ENCODE measurements at places on chromosomes 6 and 20.

GRCh38 chr6:55774286-55775028 is 100.9 kb downstream of the BMP5 start:
- DNase-seq: no peak

- DNase-seq: no peak
These were observed 103.8 kb downstream of the PKHD1 start for GRCh38 chr6:51983564-51983963.

DNA sequence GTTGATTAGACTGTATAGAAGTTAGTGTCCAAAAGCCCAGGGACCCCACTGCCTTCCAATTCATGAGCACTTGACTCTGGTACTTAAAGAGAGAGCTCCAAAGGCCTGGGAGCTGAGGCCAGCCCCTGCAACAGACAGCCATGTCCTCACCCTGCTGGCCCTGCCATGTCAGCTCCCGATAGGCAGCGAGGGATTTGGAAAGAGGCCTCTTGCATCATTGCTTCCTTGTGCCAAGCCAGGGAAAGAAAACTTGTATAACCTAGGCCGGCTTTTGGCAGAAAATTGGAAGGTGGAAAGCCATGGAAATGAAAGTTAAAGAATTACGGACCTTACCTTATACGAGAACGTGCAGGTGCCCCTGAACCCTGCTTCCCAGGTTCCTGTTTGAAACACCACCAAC is 8.4 kb upstream of the PCK1 start:
- no peak for DNase-seq

DNA sequence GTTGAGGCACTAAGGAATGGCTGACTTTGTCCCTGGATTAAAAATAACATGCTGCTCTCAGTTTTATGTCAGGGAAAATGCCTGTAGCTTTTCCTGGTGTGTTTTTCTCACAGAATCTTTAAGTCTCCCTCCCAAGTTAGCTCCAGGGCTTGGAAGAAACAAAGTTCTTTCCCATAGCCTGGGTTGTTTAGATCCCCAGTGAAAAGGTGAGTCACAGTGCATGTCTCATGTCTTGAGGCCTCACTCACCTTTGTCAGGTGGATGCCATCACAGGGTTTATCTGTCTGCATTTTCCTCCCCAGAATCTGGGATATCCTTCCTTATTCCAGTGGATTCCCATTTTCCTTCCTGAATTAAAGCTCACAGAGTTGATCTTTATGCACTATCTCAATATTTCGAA is 722.4 kb downstream of the GRIK2 start:
- no peak for DNase-seq

GRCh38 chr6:71228461-71229041 is 60.1 kb upstream of the OGFRL1 start:
- DNase-seq: no peak

DNA sequence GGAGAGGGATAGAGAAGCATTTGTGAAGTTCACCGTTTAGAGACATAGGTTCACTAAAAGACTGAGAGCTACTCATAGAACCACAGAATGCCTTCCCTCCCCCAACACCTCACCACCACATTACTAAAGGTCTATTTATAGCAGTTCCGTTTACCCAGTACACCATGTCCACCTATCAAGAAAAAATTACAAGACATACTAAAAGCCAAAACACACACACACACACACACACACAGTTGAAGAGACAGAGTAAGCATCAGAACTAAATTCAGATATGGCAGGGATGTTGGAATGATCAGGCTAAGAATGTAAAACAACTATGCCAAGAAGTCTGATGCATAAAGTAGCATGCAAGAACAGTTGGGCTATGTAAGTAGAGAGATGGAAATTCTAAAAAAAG is 52.3 kb downstream of the SLC22A3 start:
- no peak for DNase-seq

- no peak for DNase-seq
These were observed 57.9 kb downstream of the ADGRF5 start for GRCh38 chr6:46863791-46864190.

GRCh38 chr6:10759312-10759839 is 11.8 kb downstream of the TMEM14B start:
- DNase-seq: no peak

GRCh38 chr6:90859612-90860011 is 272.7 kb upstream of the MAP3K7 start:
- DNase-seq: no peak

DNA sequence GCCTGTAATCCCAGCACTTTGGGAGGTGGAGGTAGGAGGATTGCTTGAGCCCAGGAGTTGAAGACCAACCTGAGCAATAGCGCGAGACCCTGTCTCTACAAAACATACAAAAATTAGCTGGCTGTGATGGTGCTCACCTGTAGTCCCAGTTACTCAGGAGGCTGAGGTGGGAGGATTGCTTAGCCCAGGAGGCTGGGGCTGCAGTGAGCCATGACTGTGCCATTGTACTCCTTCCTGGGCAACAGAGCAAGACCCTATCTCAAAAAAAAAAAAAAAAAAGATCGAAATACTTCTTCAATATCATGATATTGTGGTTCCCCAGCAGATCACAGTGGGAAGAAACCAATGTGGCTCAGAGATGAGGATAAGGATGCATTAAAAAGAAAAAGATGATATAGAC is 47.6 kb downstream of the SOBP start:
- no peak for DNase-seq

DNA sequence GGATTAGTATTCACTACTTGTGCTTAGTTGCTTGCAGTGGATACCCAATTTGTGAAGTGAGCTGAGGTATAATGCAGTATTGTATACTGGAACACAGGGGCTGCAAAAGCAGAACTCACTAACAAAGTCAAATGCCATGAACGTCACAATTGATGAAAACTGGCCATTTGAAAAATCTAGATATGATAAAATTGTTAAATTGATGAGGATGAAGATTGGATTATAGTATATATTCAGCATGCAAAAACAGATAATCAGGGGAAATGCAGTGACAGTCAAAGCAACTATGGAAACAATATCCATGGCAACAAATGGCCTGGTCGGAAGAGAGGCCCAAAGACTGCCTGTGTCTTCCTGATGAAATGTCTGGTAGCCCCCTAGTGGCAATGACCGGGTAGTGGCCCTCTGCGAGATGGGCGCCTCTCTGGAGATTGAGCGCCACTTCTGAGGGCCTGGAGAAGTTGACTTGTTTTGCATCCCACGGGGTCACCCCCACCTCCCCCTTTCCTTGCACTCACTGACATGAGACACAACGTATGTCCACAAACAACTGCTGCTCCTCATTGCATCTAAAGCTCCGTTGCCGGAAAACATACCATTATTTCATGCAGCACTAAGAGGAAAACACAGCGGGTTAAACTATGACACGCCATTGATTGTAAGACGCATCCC is 43.6 kb downstream of the C6orf15 start:
- peak; percentile 62 for DNase-seq

DNA sequence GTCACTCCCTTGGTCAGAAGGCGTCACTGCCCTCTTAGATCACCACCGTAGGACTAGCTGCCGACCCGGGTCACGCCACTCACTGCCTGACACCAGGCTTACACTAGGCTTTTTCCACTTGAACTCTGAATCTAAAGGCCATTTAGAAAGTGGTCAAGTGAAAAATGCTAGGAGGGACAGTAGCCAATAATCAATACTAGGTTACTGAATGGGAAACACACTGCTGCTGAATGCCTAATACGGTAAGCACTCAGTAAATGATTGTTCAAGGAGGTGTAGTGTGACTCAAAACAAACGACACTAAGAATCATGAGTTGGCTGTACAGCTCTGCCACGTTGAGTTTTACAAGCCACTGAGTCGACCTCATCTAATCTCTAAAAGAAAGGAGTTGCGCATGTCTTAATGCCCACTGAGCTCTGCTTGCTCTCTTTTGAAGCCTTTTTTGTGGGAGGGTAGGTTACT is 760 bp upstream of the IBTK start:
- no peak for DNase-seq

DNA sequence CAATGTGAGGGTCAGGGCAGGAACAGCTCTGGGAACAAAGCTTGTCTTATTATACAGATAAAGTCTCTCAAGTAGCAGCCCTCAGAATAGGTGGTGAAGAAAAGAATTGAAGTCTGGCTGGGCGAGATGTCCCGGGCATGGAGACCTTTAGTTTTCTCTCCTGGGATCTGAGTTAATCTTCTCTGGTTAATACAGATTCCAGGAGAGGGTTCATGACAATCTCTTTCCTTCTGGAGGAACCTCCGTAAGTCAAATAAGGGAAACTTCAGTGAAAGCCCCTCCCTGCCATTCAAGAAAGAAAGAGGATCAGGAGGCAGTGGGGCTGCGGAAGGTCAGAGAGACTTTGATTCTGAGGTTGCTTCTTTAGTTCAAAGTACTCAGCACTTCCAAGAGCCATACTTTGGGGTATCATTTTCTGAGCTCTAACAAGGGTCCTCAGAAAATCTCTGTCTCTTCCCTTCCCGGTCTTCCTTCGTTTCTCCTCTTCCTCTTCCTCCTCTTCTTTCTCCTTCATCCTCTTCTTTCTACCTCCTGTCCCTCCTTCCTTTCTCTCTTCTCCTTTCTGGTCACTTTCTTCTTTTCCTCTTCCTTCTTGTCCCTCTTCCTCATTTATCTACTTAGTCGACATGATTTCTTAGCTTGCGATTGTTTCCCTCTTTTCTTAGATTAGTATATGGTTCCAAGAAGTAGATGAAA is 4.6 kb upstream of the ZNF184 start:
- DNase-seq: no peak

- DNase-seq: no peak
These were observed 21.6 kb upstream of the TNFAIP3 start for GRCh38 chr6:137845460-137845859.

DNA sequence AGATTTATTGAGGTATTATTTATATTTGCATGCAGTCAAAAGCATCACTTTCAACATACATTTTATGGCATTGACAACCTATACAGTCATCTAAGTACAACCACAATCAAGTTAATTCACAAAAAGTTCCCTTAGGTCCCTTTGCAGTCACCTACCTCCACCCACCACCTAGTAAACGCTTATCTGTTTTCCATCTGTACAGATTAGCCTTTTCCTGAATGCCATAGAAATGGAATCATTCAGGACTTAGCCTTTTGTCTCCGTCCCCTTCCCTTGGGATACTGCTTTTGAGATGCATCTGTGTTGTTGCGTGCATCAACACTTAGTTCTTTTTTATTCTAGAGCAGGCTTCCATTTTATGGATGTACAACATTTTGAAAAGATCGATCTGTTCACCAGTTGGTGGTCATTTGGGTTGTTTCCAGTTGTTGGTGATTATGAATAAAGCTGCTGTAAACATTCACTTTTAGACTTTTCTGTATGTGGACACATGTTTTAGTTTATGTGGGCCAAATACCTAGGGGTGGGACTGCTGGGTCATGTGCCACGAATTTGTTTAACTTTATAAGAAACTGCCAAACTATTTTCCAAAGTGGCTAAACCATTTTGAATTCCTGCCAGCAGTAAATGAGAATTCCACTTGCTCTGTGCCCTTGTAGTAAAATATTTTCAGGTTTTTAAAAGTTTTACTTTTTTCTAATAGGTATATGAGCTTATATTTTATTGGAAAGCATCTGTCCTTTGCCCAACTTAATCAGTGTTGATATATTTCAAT is 17.6 kb upstream of the IFNGR1 start:
- no peak for DNase-seq

- no peak for DNase-seq
These were observed 571.5 kb upstream of the CDH4 start for GRCh38 chr20:60680554-60680953.

DNA sequence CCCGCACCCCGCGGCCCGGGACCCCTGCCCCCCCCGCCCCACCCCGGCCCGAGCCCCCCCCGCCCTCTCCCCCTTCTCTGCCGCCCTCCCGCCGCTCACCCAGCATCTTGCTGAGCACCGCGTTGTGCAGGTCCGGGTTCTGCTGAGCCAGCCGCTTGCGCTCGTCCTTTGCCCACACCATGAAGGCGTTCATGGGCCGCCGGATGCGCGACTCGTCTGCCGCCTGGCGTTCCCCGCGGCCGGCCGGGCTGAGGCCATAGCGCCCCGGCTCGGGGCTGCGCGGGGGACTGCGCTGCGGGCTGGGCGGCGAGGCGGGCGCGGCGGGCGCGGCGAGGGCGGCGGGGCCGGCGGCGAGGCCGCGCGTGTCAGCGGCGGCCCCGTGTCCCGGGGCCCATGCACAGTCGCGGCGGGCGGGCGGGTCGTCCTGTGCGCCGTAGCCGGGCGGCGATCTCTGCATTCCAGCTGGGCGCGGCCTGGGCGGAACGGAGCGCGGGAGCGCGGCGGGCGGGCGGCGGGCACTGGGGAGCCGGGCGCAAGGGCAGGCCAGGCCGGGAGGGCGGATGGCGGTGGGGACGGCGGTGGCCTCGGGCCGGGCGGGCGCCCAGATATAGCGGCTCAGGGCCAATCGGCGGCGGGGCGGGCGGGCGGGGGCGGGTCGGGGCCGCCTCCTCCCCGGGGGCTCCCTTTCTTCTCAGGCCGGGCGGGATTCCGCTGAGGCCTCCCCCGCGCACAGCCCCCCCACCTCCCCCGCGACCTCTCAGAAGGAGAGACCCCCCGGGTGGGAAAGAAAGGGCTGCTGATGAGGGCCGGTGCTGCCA is at the start of gene SOX18:
SOX18 (minus strand) TSS at position 580 of the 818 bp plus-strand sequence; CDS start at position 457, 123 bp downstream.
- DNase-seq: peak; percentile 65

DNA sequence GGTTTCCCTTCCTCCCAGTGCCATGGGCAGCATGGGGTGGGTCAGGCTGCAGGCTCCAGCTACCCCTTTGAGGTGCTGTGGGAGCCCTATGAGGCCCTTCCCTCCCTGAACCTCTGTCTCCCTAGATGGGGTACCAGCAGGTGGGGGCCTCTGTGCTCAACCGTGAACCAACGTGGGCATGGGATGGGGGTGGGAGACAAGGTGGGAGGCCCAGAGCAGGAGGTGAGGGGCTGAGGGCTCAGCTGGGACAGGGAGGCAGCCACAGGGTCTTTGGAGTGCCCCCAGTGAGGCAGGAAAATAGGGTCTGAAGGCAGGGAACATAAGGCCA is 33.3 kb downstream of the SUN5 start:
- DNase-seq: no peak

GRCh38 chr20:24746351-24746685 is 202.8 kb upstream of the CST7 start:
- DNase-seq: peak; percentile 36

GRCh38 chr6:37054171-37054570 is 48.7 kb downstream of the FGD2 start:
- no peak for DNase-seq

DNA sequence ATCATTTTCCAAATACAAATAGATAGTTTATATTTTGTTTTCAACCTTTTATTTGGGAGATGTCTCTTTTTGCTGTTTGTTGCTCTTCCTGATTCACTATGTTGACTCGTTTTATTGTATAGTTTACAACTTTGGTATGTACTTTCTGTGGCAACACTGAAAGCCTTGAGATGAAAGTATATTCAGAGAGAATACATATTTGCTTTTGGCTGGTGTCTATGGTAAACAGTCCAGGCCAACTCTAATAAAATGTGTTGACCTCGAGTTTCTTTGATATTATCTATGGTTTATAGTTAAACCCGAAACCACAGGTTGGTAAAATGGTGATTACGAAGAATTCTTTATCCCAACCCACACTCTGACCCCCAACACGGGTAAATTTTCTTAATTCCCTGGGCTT is 919.6 kb upstream of the MAP3K7 start:
- peak; percentile 4 for DNase-seq

All from HuH-7.5 (cell line).